ENCODE measurements at places on chromosomes 7 and 10. TPM values are rescaled to one million over a fixed set of nuclear protein-coding genes. Genes with fewer than 3 reads are reported as not detected.
A peak's percentile ranks its signal among the peaks of the same experiment; 100 is the strongest.

The SEMA3D gene
- total RNA-seq: not detected

The DLD gene
- 54.1 TPM for total RNA-seq

The TRIM73 gene
- 12.4 TPM for total RNA-seq

The CFAP70 gene
- 0.75 TPM for total RNA-seq

DNA sequence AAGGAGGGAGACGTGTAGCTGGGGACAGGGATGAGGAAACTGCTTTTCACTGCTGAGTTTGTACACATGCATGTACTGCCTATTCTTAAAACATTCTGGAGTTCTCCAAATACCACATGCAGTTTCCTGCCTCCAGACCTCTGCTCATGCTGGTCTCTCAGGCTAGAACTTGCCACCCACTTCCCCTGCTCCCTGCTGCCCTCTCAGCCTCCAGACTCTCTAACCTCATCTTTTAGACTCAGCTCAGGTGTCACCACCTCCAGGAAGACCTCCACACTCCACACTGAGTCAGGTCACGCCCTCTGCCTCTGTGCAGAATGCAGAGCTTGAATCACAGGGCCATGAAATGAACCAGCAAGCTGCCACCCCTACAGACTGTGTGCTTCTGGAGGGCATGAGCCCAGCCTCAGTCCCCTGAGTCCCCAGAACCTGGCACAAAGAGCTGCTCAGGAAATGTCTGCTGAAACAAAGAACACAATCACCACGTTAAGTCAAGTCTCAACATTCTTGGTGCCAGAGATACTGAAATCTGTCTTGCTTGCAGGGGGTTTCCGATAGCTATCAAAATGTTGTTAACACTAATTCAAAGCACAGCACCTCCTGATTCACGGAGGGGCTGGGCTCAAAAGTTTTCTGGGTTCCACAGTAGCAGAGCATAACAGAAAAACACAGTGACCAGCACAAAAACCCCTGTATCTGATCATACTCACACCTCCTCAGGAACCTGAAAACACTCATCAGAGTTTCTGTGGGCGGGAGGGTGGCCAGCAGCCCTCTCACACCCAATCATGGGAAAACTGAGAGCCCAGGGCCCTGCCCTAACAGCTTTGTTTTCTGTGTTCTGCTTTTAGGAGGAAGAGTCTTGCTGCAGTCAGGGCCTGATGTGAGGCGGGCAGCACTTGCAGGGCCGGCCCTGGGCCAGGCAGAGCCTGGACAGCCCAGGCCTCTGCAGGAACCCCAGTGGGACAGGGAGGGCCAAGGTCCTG, 21.1 kb downstream of the FAM53B start:
- peaks cover 84% of the 10 kb centered on the region for H3K4me1 ChIP-seq
- peaks cover 26% of the 10 kb centered on the region for H3K36me3 ChIP-seq
- H3K4me3 ChIP-seq: peak overlapping the region; percentile 1

GRCh38 chr10:123666318-123667236, at the start of gene GPR26:
Gene GPR26 (plus strand): TSS chr10:123666355. CDS start chr10:123666408, 53 bp downstream.
- no peaks in the 10 kb centered on the region for H3K36me3 ChIP-seq
- H3K4me1 ChIP-seq: no peaks in the 10 kb centered on the region
- H3K4me3 ChIP-seq: no peak within 1 kb of the TSS
- H3K27ac ChIP-seq: no peak within 1 kb of the TSS

DNA sequence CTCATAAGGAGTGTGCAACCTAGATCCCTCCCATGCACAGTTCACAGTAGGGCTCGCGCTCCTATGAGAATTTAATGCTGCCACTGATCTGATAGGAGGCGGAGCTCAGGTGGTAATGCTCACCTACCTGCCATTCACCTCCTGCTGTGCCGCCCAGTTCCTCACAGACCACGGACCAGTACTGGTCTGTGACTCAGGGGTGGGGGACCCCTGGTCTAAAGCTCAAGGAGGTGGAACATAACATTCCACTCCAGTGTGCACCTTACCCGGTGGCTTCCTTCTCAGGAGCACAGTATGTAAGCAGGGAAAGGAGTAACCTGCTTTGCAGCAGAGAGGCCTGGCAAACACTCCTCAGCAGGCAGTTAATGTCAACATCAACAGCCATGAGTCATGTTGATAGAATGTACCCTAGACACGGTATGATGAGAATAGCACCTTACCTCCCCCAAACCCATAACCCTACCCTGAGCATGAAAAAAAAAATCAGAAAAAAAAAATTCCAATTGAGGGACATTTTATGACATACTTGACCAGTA, 273.5 kb downstream of the FGFR2 start:
- H3K4me1 ChIP-seq: no peaks in the 10 kb centered on the region
- H3K36me3 ChIP-seq: no peaks in the 10 kb centered on the region
- no peak overlapping the region for H3K27ac ChIP-seq
- DNase-seq: no peak
- no peak overlapping the region for H3K4me3 ChIP-seq

- H3K4me3 ChIP-seq: no peak overlapping the region
- no peak for DNase-seq
- H3K27me3 ChIP-seq: no peaks in the 10 kb centered on the region
Observed at GRCh38 chr7:74495112-74496086, 41.7 kb downstream of the GTF2IRD1 start.

- H3K36me3 ChIP-seq: no peaks in the 10 kb centered on the region
- DNase-seq: no peak
- H3K27ac ChIP-seq: no peak overlapping the region
Observed at GRCh38 chr7:27064159-27064558, 31.6 kb downstream of the HOXA1 start.

DNA sequence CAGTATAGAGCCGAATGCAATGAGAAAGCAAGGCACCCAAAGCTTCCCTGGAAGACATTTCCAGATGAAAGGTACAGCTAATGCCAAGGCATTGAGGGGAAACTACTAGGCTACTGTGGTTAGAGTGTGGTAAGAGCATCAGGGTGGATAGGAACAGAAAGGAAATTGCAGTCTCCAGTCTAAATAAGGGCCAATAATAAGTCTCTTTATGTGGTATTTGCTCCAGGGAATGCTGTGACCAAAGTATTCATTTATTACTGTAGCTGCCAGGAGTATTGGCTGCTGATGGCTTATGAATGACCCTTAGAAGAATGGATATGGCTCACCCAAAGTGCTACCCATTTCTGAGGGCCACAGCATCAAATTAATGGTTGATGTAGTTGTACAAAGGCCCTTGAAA, 30.1 kb upstream of the POT1 start:
- H3K27ac ChIP-seq: no peak overlapping the region
- DNase-seq: no peak
- H3K4me3 ChIP-seq: no peak overlapping the region
- H3K4me1 ChIP-seq: no peaks in the 10 kb centered on the region
- H3K36me3 ChIP-seq: no peaks in the 10 kb centered on the region
- no peaks in the 10 kb centered on the region for H3K27me3 ChIP-seq

DNA sequence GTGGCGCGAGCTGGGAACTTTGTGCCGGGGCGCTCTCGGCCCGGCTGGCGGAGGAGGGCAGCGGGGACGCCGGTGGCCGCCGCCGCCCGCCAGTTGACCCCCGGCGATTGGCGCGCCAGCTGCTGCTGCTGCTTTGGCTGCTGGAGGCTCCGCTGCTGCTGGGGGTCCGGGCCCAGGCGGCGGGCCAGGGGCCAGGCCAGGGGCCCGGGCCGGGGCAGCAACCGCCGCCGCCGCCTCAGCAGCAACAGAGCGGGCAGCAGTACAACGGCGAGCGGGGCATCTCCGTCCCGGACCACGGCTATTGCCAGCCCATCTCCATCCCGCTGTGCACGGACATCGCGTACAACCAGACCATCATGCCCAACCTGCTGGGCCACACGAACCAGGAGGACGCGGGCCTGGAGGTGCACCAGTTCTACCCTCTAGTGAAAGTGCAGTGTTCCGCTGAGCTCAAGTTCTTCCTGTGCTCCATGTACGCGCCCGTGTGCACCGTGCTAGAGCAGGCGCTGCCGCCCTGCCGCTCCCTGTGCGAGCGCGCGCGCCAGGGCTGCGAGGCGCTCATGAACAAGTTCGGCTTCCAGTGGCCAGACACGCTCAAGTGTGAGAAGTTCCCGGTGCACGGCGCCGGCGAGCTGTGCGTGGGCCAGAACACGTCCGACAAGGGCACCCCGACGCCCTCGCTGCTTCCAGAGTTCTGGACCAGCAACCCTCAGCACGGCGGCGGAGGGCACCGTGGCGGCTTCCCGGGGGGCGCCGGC, 870 bp downstream of the FZD1 start:
- peaks cover 43% of the 10 kb centered on the region for H3K27me3 ChIP-seq
- H3K4me1 ChIP-seq: peaks cover 15% of the 10 kb centered on the region
- peak; percentile 42 for DNase-seq
- no peaks in the 10 kb centered on the region for H3K36me3 ChIP-seq
- peak overlapping the region; percentile 83 for H3K4me3 ChIP-seq
- peak overlapping the region; percentile 77 for H3K27ac ChIP-seq

DNA sequence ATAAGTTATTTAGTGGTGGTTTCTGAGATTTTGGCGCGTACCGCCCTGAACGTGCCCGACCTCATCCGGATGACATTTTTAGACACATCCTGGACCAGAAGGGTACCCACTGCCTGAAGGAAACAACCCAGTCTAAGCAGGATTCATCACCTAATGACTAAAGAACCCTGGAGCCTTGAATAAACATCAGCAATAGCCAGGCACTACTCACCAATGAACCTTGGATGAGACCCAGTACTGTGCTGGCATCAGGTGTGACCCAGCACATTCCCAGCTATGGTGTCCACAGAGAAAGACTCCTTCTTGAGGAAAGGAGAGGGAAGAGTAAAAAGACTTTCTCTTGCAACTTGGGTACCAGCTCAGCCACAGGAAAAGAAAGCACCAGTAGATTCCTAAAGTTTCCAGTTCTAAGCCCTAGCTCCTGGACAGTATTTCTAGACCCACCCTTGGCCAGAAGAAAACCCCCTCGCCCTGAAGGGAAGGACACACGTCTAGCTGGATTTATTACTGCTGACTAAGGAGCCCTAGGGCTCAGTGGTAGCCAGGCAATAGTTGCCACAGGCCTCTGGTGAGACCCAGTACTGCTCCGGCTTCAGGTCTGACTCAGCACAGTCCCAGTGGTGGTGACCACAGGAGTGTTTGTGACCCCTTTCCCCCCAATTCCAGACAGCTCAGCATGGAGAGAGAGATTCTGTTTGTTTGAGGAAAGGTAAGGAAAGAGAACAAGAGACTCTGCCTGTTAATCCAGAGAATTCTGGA, 32.5 kb downstream of the ZNF277 start:
- no peaks in the 10 kb centered on the region for H3K27me3 ChIP-seq
- H3K36me3 ChIP-seq: peaks cover 7% of the 10 kb centered on the region
- no peak overlapping the region for H3K4me3 ChIP-seq
- no peak overlapping the region for H3K27ac ChIP-seq
- no peaks in the 10 kb centered on the region for H3K4me1 ChIP-seq
- DNase-seq: no peak

DNA sequence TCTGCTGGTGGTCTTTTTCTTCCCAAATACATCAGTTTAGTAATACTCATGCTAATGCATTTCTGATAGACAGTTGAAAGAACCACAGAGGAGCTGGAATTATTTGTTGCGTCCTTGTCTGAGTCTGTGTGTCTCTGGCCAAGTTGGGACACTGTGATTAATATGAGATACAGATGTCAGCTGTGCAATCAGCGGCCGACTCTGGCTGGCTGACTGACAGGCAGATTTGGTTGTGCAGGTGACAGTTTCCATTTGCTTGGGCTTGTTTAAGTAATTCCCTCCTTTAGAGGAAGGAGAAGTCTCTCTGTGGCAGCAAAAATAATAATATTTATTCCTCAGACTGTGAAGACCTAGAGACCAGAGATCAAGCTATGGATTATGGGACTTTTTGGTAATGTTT, 176.2 kb upstream of the CHRM2 start:
- no peaks in the 10 kb centered on the region for H3K27me3 ChIP-seq
- H3K4me3 ChIP-seq: no peak overlapping the region
- H3K36me3 ChIP-seq: no peaks in the 10 kb centered on the region
- no peaks in the 10 kb centered on the region for H3K4me1 ChIP-seq
- no peak for DNase-seq

DNA sequence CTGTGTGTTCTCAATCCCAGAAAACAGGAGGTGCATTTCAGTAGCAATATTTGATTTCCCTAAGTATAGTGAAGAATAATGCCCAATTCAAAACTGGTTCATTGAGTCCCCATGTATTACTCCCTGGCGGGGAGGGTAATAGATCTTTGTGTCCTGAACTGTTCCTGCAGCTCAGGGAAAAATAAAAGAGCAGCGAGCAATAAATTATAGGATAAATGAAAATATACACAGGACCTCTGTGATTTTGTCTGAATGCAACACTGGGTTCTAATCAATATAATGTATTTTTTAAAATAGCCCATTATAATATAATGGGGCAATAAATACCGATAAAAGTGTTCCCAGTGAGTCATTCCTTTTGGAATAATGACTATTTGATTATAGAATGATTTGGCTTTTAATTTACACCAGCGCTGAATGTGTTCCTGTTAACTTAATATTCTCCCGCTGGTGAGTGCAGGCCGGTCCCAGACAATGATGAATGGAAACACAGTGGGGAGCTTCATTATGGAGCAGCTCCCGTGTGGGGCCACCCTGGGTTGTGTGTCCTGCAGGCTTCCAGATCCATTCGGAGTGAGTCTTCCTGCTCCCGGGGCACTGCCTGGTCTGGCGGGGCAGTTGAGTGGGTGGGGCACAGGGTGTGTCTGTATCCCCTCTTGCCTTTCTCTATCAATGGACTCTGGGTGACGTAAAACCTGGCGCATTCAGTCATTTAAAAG, 263.1 kb downstream of the ACTR3B start:
- no peaks in the 10 kb centered on the region for H3K27me3 ChIP-seq
- H3K27ac ChIP-seq: no peak overlapping the region
- DNase-seq: no peak
- H3K4me3 ChIP-seq: no peak overlapping the region
- H3K36me3 ChIP-seq: no peaks in the 10 kb centered on the region

- H3K27me3 ChIP-seq: peaks cover 2% of the 10 kb centered on the region
- no peak overlapping the region for H3K4me3 ChIP-seq
Observed at GRCh38 chr10:32171204-32171603, 115.0 kb upstream of the KIF5B start.

DNA sequence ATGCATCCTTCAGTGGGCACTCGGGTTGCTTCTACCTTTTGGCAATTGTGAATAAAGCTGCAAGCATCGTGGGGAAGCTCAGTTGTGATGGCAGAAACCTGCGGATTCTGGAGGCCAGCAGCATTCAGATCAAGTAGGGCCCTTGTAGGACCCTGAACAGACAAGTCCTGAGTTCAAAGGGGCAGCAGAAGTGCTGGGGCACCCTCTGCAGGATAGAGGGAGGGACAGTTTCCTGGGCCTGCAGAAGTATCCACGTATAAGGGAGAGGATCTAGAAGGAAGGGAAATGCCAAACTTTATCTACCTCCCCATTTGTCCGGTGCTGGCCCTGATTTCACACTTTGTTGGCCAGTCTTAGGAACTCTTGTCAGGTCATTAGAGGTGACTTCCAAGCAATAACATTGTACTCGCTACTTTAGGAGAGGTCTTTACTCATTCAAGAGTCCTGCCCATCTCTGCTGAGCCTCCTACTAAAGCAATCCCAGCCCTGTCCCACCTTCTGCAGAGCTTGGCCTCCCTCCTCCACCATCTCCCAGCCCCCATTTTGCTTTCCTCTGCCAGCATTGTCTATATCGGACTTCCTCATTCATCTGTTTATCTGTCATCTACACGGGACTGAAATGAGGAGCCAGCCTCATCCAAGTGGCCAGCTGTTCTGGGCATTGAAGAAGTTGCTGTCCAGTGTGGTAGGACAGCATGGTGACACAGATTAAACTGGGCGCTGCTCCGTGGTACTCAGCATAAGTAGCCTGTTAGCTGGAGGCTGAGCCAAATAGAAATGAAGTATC, 26.6 kb upstream of the R3HCC1L start:
- peaks cover 12% of the 10 kb centered on the region for H3K27me3 ChIP-seq
- no peak overlapping the region for H3K27ac ChIP-seq
- H3K4me3 ChIP-seq: no peak overlapping the region
- no peak for DNase-seq
- H3K4me1 ChIP-seq: no peaks in the 10 kb centered on the region

Measured in activated CD4-positive, alpha-beta T cell treated with anti-CD3 and anti-CD28 coated beads, Interleukin-2, amount 10 ng/mL, durations not matched to agents 7 days and 5 days (primary cell).